ENCODE measurements at places on chromosomes 11 and 22.

DNA sequence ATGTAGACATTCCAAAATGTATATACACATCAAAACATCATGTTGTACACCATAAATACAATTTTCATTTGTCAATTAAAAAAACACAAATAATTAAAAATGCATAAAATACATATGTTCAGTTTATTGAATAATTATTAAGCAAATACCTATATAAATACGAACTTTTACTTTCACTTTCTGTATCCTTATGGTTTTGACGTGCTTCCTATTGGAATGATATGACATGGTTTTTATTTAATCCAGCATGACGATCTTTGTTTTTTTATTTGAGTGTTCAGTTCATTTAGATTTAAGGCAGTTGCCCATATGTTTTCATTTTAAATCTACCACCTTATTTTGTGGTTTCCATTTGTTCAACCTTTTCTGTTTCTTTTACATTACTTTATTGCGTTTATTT, 198.3 kb upstream of the PLET1 start:
- H3K4me3 ChIP-seq: no peak overlapping the region
- H3K36me3 ChIP-seq: no peaks in the 10 kb centered on the region
- no peaks in the 10 kb centered on the region for H3K4me1 ChIP-seq
- DNase-seq: no peak
- H3K27me3 ChIP-seq: no peaks in the 10 kb centered on the region

DNA sequence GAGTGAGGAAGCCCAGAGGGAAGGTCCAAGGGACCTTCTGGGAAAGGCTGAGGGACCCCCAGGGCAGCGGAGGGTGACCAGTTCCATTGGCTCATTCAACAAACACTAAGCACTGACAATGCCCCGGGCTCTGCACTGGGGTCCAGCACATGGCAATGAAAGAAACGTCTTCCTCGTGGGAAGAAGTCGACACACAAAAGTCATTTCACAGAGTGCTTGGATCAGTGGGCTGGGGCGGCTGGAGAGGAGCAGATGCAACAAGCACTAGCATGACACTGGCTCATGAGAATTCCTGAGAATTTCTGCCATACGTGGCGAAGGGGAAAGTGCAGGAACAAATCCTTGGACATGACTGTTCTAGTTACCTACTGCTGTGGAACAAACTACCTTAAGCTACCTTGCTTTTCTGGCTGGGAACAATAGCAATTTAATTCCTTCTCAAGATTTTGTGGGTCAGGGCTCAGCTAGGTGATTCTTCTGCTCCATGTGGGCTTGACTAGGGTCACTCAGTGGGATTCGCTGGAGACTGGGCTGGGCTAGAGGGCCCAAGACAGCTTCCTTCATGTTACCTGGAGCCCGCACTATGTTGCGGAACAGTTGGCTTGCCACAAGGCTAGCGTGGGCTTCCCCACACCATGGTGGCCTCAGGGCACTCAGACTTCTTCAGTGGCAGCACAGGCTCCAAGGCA, 6.9 kb upstream of the STIP1 start:
- no peak overlapping the region for H3K4me3 ChIP-seq
- DNase-seq: no peak
- no peaks in the 10 kb centered on the region for H3K27me3 ChIP-seq
- no peaks in the 10 kb centered on the region for H3K36me3 ChIP-seq
- peaks cover 31% of the 10 kb centered on the region for H3K4me1 ChIP-seq

GRCh38 chr11:102886999-102887398, 12.2 kb upstream of the MMP12 start:
- H3K4me1 ChIP-seq: no peaks in the 10 kb centered on the region
- no peak for DNase-seq
- H3K27ac ChIP-seq: no peak overlapping the region
- no peak overlapping the region for H3K4me3 ChIP-seq
- no peaks in the 10 kb centered on the region for H3K36me3 ChIP-seq

DNA sequence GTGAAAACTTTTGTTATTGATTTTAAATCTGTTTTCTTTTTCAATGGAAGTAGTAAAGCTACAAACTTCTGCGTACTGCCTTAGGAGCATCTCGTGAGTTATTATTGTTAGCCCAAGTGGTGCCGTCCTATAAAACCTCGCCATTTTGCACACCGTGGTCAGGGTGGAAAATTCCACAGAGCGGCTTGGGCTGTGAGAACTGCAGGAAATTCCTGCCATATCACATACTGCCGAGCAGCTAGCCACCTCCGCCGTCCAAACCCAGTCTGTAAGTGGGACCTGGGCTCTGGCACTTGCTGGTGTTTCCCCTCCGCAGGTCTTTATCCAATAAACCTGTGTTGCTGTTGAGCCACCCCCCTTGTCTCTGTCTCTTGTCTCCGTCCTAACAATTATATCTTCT, 88.0 kb upstream of the POU2AF2 start:
- H3K27me3 ChIP-seq: no peaks in the 10 kb centered on the region
- no peaks in the 10 kb centered on the region for H3K4me1 ChIP-seq
- H3K36me3 ChIP-seq: no peaks in the 10 kb centered on the region
- no peak for DNase-seq

DNA sequence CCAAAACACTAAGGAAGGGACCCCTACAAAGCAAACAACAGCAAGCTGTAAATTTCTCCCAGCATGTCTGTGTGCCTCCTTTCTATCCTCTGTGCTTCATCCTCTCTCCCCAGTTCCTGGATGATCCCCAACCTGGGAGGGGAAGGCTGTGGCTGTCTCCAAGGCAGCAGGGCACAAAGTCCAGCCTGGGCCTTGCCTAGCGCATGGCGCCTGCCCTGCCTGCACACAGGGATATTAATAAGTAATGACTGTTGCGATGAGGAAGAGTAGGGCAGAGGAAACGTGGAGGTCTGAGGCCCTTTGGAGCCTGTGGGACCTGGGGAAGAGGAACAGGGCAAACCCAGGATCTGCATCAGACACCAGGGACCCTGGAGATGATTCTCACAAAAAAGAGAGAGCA, 2.0 kb downstream of the USH1C start:
- H3K4me3 ChIP-seq: no peak overlapping the region
- no peaks in the 10 kb centered on the region for H3K4me1 ChIP-seq
- no peaks in the 10 kb centered on the region for H3K36me3 ChIP-seq
- H3K27ac ChIP-seq: peak overlapping the region; percentile 64
- H3K27me3 ChIP-seq: no peaks in the 10 kb centered on the region

- peak; percentile 51 for DNase-seq
- H3K4me3 ChIP-seq: no peak overlapping the region
- no peak overlapping the region for H3K27ac ChIP-seq
- peaks cover 13% of the 10 kb centered on the region for H3K4me1 ChIP-seq
- no peaks in the 10 kb centered on the region for H3K27me3 ChIP-seq
These were observed 60.0 kb upstream of the PLET1 start for GRCh38 chr11:112320668-112321067.

GRCh38 chr11:34316347-34317035, 41.3 kb downstream of the ABTB2 start:
- H3K36me3 ChIP-seq: no peaks in the 10 kb centered on the region
- no peaks in the 10 kb centered on the region for H3K4me1 ChIP-seq
- no peak overlapping the region for H3K27ac ChIP-seq
- H3K4me3 ChIP-seq: no peak overlapping the region

DNA sequence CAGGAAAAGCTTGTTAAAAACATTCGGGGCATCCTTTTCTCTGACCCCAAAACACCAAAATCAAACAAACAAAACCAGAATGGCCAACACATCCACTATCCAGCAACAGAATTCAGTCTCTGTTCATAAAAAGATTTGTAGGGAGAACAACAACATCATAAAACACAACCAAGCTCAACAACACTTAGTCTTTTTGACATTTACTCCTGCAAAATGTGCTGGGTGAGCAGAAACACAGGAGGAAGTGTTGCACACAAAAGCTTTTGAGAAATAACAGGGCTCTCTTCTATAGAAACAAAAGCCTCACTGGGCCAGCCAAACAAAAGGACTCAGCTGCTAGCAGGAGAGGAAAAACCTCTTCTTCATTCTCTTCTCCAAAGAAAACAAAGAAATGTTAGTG, 736.0 kb upstream of the CCDC90B start:
- H3K27ac ChIP-seq: no peak overlapping the region
- H3K4me1 ChIP-seq: no peaks in the 10 kb centered on the region
- DNase-seq: no peak
- H3K27me3 ChIP-seq: no peaks in the 10 kb centered on the region
- H3K36me3 ChIP-seq: no peaks in the 10 kb centered on the region
- no peak overlapping the region for H3K4me3 ChIP-seq

GRCh38 chr22:36009085-36009484, 19.5 kb downstream of the RBFOX2 start:
- H3K27ac ChIP-seq: no peak overlapping the region
- H3K36me3 ChIP-seq: no peaks in the 10 kb centered on the region
- no peak for DNase-seq
- H3K4me1 ChIP-seq: peaks cover 13% of the 10 kb centered on the region
- H3K4me3 ChIP-seq: no peak overlapping the region

GRCh38 chr22:42439821-42440674, 7.8 kb upstream of the NFAM1 start:
- H3K4me1 ChIP-seq: no peaks in the 10 kb centered on the region
- no peak for DNase-seq
- H3K27me3 ChIP-seq: no peaks in the 10 kb centered on the region

- no peak for DNase-seq
- peaks cover 79% of the 10 kb centered on the region for H3K36me3 ChIP-seq
- H3K27ac ChIP-seq: peak overlapping the region; percentile 23
- no peaks in the 10 kb centered on the region for H3K4me1 ChIP-seq
- H3K4me3 ChIP-seq: no peak overlapping the region
These were observed 38.7 kb upstream of the GNB1L start for GRCh38 chr22:19893363-19893762.
